Activated T-helper 1 cell treated with anti-CD3 and anti-CD28 coated beads, Interleukin-12 subunit alpha, Interleukin-12 subunit beta, Interleukin-2, Interleukin-4 antibody, amounts not matched to agents 30 ng/mL and 10 ng/mL and 1 ng/mL, durations not matched to agents 14 hours and 24 hours and 36 hours (primary cell): ENCODE measurements at places on chromosomes 7 and 10.

GRCh38 chr7:9124320-9124719, 690.9 kb downstream of the NXPH1 start:
- no peaks in the 10 kb centered on the region for H3K27me3 ChIP-seq
- DNase-seq, result no peak
- no peak overlapping the region for H3K27ac ChIP-seq

DNA sequence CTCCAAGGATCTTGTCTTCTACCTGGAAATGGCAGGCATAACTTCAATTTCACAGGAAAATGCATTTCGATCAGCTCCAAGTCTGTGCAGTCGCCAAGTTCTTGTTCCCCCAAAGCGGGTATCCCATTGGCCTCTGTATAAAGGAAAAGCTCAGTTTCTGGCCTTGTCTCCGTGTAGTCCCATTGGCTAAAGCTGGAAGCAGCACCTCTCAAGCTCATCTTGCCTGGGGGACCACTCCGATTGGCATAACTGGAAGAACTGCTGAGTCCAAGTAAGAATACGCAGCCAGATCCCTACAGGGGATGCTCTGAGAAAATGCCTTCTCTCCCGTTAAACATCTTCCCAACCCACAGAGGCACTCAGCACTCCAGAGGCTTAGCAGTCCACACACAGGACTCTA, 205.2 kb downstream of the GFRA1 start:
- H3K4me1 ChIP-seq, result no peaks in the 10 kb centered on the region
- H3K36me3 ChIP-seq, result no peaks in the 10 kb centered on the region
- no peak for DNase-seq
- no peaks in the 10 kb centered on the region for H3K27me3 ChIP-seq

DNA sequence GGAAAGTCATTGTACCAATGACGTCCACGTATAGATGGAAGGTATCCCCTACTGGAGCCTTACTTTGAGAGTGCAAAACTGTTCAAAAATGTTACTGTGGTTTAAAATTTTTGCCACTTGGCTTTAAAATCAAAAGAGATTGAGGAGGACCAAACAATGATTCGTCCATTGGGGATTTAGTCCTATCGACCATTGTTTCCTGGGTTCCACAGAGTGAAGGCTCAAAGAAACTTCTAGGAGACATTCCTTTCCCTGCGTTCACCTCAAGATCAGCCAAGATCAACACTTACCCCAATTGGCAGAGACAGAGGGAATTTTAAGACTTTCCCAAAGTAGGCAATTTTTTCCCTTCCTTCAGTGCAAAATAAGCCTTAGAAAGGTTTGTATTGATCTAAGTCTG, 152.3 kb downstream of the NEBL start:
- H3K27me3 ChIP-seq, result no peaks in the 10 kb centered on the region
- no peak overlapping the region for H3K27ac ChIP-seq
- no peaks in the 10 kb centered on the region for H3K4me1 ChIP-seq
- H3K36me3 ChIP-seq, result no peaks in the 10 kb centered on the region
- no peak overlapping the region for H3K4me3 ChIP-seq
- DNase-seq, result no peak

DNA sequence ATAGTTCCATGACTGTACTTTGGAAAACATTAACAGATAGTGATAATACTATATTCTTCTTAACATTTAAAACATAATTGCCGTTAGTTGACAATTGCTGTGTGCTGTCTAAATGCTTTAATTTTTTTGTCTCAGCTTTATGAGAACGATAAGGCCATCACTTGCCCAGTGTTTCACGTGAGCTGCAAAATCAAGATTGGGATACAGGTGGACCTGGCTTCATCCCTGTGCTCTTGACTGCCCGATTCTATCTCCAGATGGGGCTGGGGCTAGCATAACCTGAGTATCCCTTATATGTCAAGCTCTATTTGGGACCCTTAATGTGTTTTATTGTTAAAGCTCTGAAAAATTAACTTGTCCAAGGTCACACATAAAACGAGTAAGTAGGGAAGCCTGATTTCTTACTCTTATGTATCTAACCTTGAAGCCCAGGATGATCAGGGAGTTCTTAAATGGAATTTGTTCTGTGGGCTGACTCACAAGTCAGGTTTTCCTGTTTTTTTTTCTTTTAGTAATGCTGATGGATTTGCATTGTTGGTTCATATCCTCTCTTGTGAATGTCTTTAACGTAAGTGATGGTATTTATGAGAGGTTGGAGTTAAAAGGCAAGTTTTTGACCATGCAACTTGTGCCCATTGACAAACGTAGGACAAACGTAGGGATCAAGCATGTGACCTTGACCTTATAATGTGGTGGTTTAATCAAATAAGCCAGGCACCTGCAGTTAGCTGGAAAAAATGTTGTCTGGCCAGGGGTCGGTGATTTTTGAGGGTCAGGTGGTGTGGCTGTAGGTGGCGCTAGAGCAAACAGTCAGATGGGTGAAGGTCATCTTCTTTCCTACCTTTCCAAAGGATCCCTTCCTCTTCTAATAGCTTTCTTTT, 3.6 kb downstream of the PRKAR2B start:
- no peak overlapping the region for H3K4me3 ChIP-seq
- DNase-seq, result no peak
- peaks cover 58% of the 10 kb centered on the region for H3K27me3 ChIP-seq
- no peak overlapping the region for H3K27ac ChIP-seq
- H3K36me3 ChIP-seq, result no peaks in the 10 kb centered on the region
- H3K4me1 ChIP-seq, result peaks cover 13% of the 10 kb centered on the region

DNA sequence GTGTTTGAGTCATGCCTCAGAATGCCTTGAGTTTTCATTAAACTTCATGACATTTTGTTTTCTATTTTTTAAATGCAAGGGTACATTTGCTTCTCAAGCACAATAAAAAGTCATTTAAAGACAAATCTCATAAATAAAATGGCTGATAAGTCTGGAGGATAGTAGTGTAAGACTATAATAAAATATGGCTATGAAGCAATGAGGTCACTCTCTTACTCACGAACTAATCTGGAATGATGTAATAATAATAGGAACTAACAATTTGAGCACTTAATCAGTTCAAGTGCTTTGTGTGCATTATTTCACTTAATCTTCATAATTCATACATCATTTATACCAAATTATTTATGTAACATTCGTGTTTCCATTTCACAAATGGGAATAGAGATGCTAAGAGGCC, 149.3 kb upstream of the CTTNBP2 start:
- no peak for DNase-seq
- H3K27ac ChIP-seq, result no peak overlapping the region
- H3K36me3 ChIP-seq, result no peaks in the 10 kb centered on the region
- no peak overlapping the region for H3K4me3 ChIP-seq
- peaks cover 2% of the 10 kb centered on the region for H3K27me3 ChIP-seq

DNA sequence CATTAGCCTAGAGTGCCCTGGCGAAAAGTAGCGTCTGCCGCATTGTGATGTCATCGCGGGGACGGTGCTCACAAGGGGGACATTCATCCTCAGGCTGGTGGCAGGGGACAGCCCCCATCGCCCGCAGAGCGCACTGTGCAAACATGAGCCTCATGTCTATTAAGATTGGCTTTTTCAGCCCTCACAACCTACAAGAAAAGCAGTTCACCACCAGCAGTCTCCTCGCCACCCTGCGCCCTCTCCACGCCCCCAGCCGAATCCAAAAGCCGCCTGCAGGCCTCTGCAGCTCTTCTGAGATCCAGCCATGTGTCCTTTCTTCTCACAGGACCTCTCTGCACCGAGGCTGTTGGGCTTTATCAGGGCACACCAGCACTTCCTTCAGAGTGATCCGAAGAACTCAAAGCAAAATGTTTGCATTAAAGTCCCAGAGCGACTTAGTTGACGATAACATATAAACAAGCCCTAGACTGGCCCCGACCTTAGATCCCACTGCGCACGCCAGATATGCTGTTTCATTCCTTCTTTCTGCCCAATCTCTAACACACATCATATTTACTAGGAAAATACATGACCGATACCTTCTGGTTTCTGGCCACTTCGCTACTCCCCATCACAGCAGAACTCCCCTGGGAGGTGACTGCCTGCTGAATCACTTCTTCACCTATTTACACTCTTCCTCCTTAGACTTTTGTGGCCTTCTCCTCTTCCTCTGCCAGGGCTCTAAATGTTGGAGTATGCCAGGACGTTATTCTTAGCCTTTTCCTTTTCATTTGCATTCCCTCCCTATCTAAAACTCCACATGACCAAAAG, 206.0 kb upstream of the SH2B2 start:
- H3K36me3 ChIP-seq, result no peaks in the 10 kb centered on the region
- H3K4me1 ChIP-seq, result no peaks in the 10 kb centered on the region
- H3K27me3 ChIP-seq, result no peaks in the 10 kb centered on the region
- no peak for DNase-seq

DNA sequence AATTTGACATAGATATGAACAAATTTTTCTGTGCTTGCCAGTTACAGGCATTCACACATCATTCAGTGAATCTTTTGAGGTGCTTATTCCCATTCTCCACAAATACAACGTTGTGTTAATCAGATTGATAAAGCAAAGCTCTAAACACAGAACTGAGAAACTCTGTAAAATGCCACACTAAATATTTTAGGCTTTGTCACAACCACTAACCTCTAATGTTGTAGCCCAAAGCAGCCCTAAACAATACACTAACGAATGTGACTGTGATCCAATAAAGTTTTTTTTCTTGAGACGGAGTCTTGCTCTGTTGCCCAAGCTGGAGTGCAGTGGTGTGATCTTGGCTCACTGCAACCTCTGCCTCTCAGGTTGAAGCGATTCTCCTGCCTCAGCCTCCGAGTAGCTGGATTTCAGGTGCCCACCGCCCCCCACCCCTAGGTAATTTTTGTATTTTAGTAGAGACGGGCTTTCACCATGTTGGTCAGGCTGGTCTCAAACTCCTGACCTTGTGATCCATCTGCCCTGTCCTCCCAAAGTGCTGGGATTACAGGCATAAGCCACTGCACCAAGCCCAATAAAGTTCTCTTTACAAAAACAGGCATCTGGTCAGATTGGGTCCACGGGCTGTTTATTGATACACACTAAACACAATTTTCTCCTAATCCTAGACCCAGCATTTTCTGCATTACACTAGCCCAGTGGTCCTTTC, 6.9 kb downstream of the CYCS start:
- H3K27ac ChIP-seq, result peak overlapping the region; percentile 47
- no peaks in the 10 kb centered on the region for H3K27me3 ChIP-seq
- DNase-seq, result no peak

DNA sequence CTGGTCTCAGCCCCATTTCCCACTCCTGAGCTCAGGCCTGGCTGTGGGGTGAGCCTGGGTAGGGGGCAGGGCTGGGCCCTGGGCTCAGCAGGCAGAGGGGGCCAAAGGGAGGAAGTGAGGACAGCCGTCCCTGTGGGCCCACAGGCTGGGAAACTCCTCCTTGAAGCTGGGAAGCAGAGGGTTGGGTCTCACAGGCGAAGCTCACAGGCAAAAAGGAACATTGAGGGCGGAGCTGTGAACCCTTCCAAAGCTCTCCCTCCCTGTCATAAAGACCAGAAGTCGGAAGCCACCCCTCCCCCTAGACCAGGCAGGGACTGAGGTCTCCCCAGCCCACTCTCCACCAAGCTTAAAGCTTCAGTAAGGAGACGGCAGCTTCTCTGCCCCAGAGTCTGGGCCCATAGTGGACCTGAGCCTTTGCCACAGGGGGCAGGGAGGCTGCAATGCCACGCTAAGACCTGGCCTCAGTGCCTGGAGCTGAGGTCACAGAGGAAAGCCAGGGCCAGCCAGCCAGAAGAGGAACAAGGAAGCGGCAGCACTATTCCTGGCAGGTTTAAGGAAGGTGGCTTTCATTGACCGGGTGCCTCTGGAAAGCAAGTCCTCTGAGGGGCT, 1.0 kb upstream of the KCP start:
- H3K4me3 ChIP-seq, result no peak overlapping the region
- peak overlapping the region; percentile 40 for H3K27ac ChIP-seq
- H3K36me3 ChIP-seq, result peaks cover 2% of the 10 kb centered on the region
- H3K4me1 ChIP-seq, result peaks cover 5% of the 10 kb centered on the region

GRCh38 chr10:123475466-123475865, 190.7 kb upstream of the GPR26 start:
- H3K36me3 ChIP-seq, result no peaks in the 10 kb centered on the region
- no peak overlapping the region for H3K4me3 ChIP-seq
- DNase-seq, result no peak

DNA sequence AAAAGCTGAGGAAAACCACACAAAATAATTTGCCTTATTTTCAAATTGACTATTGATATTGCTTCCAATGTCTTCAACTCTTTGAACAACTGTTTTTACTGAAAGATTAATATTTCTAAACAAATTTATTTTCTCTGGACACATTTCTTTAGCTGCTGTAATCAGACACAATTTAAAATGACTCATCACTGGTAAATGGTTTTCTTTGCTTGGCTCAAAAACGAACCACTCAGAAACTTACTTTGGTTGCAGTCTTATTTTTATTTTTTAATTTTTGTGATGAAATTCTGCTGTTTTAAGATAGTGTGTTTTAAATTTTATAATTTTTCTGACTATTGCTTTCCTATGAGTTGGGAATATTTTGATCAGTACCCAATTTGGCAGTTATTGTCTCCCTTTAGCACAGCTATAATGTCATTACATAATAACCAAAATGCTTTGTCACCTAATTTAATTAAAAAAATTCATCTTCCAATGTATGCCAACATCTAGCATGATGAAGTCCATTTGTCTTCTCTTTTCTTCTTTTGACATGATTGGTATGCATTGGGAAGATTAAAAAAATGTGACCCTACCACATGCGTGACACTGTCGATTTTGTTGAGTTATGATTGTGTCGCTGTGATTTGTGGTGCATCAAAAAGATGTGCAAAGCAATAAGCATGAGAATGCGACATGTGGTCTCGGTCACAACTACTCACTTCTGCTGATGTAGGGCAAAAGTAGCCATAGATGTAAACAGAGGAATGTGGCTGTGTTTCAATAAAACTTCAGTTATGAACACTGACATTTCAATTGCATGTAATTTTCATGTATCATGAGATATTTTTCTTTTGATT, 222.3 kb downstream of the SUGCT start:
- no peak overlapping the region for H3K27ac ChIP-seq
- no peaks in the 10 kb centered on the region for H3K36me3 ChIP-seq
- H3K4me3 ChIP-seq, result no peak overlapping the region
- no peak for DNase-seq

- no peaks in the 10 kb centered on the region for H3K36me3 ChIP-seq
- DNase-seq, result no peak
- no peaks in the 10 kb centered on the region for H3K4me1 ChIP-seq
- H3K27me3 ChIP-seq, result peaks cover 1% of the 10 kb centered on the region
- H3K4me3 ChIP-seq, result no peak overlapping the region
These were observed 90.2 kb downstream of the TMEM26 start for GRCh38 chr10:61363006-61363405.

DNA sequence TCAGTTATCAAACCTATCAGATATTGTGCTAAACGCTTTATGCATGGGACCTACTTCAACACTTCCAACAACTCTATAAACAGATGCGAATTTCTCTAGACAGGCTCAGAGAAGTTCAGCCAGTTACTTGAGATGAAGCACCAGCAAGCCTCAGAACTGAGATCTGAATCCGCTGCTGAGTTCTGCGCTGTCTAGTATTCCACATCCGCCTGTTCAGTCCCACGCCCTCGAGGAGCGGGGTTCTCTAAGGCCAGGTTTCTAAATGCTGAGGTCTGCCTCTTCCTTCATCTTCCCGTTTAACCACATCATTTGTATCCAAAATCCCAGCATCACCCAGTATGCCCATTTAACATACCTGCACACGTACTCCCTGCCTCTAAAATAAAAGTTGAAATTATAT, 297.8 kb upstream of the ZNF32 start:
- H3K36me3 ChIP-seq, result no peaks in the 10 kb centered on the region
- no peaks in the 10 kb centered on the region for H3K4me1 ChIP-seq
- no peak overlapping the region for H3K4me3 ChIP-seq
- peaks cover 7% of the 10 kb centered on the region for H3K27me3 ChIP-seq
